ENCODE measurements at places on chromosomes 2 and 18.
A peak's percentile ranks its signal among the peaks of the same experiment; 100 is the strongest.

DNA sequence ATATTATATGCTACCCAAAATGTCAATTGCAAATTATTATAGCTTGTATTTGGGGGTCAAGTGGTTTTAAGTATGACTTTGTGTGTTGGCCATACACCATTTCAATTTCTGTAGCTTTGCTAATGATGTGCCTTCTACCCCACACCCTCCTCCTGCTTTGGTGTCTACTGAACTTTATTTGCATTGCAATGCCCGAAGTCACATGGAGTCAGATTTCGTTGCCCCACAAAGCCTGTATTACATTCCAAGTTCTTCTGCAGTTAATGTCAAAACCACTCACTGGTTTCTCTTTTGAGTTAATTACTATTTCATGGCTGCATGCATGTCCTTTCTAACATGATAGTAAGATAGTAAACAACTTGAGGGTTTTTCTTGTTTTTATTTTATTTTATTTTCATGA, 528.9 kb downstream of the RIT2 start:
- no peak for DNase-seq

DNA sequence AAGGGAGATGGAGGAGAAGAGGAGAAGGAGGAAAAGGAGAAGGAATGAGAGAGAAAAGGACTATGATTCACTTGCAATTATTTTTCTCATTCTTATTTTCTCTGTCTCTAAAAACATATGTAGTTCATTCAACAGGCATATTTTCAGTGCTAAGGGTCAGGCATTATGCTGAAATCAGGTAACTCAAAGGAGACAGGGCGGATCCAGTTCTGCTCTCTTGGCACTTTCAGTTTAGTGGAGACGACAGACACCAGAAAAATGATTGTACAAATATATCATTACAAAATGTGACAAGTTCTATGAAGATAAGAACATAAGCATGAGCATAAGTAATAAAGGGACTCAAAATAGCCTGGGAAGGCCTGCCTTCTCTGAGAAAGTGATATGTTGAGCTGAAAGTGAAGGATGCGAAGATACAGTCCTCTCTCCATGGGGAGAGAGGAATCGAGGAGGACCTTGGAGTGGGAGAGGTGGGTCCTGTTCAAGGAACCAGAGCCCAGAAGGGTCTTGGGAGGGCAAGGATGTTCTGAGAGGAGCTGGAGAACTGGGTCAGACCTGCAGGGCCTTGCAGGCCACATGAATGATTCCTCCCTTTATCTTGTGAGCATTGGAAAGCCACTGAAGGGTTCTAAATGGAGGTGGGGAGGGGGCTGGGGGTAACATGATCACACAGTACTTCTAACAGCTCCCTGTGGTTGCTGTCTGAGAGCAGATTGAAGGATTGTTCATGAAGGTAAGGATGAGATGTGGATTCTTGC, 58.6 kb upstream of the TMEM17 start:
- DNase-seq = no peak

DNA sequence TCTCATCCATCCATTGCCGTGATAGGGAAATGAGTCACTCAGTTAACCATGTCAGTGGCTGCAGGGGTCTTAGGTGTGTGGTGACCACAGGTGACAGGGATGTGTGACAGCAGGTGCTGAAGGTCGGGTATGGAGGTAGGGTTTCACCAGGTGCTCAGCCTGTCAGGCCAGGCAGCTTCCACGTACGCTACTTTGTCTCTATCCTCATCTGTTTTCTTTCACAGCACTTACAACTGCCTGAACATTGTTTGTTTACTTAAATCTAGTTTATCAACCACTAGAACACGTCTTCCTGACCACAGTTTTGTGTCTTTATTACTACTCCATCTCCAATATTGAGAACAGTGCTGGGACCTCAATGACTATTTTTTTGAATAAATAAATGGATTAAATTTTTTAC, 11.4 kb upstream of the UXS1 start:
- peak; percentile 81 for DNase-seq

DNA sequence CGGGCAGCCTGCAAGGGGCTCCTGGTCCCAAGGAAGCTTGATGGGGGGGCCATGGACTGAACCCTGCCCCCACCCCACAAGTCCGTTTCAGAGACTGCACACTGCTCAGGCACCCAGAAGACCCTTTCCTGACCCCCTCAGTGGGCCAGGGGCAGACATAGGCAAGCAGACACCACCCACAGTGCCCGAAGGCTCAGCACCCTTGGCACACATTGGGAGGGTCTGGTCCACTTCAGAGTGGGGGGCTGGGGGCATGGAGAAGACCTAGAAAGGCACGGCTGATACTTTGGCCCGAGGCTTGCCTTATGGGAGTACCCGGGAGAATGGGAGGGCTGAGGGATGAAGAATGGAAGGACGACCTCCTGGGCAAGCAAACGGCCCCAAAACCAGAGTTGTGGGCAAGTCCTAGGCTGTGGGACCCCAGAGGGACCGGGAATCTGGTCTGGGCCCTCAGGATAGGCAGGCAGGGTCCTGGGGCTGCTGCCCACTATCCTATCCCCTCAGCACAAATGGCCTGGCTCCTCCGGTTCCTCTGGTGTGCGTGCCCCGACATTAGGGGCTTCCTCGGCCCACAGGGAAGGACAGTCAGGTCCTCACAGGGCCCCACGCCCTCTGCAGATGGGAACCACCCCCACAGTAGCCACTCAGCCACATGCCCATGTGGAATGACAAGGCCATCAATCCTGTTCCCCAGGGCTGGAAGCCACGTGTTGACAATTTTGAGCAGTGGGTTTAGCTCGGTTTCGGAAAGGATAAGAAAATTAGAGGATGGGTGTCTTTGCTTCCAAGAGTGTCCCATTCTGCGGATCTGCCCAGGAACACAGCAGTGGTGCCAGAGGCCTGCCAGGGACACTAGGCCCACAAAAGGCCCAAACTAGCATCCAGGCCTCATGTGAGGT, 15.0 kb upstream of the GPC1 start:
- DNase-seq = no peak

GRCh38 chr2:127561371-127561770, 25.9 kb downstream of the MYO7B start:
- no peak for DNase-seq

- DNase-seq = no peak
These were observed 478.0 kb downstream of the PID1 start for GRCh38 chr2:228793116-228793515.

DNA sequence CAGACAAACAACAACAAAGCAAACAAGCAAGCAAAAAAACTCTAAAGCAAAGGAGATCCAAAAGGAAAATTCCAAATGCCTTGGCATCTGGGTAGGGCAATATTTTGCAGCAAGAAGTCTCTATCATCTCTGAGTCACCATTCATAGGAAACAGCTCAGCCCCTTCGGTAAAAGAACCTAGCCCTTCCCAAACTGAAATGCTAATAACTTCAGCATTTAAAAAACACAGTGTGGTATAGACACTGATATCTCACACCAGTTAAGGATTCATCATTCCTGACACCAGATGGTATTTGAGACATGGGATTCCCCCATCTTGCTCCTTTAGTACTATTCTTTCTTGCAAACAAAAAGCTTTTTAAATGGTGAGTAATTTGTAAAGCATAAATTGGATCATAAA, 491.8 kb downstream of the TXNL1 start:
- DNase-seq = no peak

DNA sequence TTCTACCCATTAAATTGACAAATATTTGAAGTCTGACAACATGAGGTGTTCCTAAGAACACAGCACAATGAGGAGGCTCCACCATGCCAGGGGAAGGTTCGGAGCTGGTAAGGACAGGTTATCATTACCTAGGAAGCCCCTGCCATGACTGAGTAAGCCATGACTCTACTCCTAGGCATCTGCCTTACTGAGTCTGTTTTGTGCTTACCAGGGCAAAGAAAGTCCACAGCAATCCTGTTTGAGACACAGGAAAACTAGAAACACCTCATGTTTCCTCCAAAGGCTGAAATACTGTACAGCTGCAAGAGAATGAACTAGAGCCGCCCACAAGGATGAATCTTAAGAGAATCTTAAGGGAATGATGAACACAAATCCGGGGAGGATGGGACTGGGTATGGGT, 11.6 kb downstream of the TGFBRAP1 start:
- no peak for DNase-seq

DNA sequence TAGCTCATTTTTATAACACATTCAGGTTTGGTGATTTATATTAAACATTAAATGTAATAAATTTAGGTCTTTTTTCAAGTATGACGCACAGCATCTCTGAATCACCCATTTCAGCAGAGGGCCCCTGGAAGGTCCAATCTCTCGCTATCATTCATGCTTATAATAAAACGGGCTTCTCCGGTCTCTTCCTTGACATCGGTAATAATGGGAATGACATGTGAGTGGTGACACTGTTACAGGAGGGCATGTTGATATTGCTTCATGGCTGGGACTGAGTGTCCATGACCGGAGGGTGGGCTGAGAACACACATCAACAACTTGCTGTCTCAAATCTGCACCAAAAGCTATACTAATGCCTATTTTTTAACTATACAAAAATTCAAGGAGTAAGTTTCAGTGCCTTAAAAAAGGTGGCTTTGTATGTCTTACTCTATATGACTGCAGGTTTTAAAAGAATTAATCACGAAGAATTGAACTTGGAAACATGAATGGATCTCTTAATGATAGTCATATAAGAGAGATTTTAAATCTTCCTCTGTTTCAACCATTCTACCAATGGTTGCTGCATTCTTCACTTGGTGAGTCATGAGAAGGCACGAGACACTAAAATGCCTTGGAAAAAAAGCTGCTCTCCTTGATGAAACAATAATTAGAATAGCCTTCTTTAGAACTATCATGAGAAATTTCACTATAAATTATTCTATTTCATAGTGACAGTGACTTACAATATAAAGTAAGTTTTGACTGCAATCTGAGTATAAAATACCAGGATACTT, 101.9 kb upstream of the NRP2 start:
- no peak for DNase-seq

DNA sequence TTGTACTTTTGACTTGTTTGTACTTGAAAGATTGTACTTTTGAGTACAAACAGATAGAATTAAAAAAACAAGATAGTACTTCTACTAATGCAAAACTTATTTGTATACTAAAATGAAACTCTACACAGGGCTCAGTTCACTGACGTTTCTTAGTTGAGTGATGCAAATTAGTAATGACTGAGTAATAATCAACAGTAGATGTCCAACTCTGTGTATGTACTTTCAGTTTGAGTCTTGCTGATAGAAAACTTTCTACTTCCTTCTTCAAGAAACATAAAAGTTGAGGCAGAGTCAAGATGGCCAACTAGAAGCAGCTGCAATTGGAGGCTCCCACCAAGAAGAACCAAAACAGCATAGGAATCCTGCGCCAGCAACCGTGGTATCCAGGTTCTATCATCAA, 585.0 kb downstream of the NR4A2 start:
- no peak for DNase-seq

DNA sequence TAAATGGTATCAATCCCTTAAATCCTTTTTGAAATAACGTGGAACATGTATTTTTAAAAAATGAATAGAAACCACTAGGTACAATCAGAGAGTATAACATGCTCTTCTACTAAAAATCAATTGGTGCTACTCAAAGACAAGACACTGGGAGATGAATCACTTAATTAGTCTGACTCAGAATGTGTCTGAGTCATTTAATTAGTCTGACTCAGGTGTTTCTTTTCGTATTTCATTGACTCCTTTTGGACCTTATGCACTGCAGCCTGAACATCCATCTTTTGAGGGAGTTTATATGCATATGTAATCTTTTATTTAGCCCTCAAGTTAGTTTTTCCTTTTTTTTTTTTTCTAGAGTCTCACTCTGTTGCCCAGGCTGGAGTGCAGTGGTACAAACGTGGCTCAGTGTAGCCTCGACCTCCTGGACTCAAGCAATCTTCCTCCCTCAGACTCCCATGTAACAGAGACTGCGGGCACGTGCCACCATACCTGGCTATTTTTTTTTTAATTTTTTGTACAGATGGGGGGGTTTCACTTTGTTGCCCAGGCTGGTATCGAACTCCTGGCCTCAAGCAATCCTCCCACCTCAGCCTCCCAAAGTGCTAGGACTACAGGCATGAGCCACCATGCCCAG, 26.5 kb downstream of the PPP4R3B start:
- no peak for DNase-seq

All from T-helper 2 cell (primary cell).